Fibroblast of skin of left biceps (primary cell): ENCODE measurements at places on chromosomes 16 and 17.

DNA sequence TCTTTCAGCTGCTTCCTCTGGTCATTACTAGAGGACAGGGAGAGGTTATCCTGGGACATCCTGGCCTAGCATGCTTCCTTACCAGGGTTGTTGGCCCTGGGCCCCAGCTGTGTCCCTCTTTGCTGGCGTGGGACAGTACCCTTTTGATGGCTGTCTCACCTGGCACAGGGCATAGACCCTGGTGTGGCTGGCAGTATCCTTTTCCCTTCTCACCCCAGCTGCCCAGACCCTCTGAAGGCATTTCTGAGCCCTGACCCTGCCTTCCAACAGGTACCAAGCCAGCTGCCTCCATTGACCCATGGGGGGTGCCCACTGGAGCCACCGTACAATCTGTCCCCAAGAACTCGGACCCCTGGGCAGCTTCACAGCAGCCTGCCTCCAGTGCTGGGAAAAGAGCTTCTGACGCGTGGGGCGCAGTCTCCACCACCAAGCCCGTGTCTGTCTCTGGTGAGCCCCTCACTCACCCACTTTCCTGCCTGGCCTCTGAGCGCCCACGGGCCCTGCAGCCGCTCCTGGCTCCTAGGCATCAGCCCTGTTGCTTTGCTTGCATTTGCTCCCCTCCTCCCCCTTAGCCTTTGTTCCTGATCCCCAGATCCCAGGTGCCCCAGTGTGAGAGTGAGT lies 34.0 kb downstream of the B9D1 start:
- DNase-seq = no peak

DNA sequence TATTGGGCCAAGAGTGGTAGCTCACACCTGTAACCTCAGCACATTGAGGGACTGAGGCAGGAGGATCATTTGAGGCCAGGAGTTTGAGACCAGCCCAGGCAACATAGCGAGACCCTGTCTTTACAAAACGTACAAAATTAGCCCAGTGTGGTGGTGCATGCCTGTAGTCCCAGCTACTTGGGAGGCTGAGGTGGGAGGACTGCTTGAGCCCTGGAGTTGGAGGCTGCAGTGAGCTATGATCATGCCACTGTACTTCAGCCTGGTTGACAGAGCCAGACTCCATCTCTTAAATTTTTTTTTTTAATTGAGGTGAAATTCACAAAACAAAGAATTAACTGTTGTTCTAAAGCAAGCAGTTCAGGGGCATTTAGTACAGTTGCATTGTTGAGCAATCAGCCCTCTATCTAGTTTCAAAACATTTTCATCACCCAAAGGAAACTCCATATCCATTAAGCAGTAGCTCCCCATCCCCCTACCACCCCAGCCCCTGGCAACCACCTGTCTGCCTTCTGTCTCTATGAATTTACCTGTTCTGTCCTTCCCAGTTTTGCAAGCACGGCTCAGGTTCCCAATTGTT lies 15.6 kb downstream of the SNX29 start:
- DNase-seq = no peak

GRCh38 chr17:69046121-69046807 lies 14.5 kb downstream of the ABCA9 start:
- no peak for DNase-seq

GRCh38 chr17:50177983-50178834 lies 12.4 kb downstream of the SGCA start:
- DNase-seq = no peak

GRCh38 chr16:48173889-48174288 lies 18.1 kb upstream of the ABCC12 start:
- DNase-seq = no peak

GRCh38 chr17:81393684-81394376 lies 1.4 kb upstream of the BAHCC1 start:
- DNase-seq = peak; percentile 100

DNA sequence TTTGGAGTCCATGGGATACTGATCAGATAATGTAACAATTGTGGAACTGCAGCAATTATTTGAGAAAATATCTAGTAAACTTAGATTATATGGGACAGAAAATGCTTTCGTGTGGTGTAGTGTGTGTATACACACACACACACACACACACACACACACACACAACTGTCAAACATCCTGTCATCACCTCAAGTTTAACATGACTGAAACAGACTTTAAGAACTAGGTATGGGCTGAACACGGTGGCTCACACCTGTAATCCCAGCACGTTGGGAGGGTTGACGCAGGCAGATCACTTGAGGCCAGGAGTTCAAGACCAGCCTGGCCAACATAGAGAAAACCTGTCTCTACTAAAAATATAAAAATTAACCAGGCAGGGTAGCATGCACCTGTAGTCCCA lies 544 bp upstream of the EVI2A start:
- DNase-seq = no peak

DNA sequence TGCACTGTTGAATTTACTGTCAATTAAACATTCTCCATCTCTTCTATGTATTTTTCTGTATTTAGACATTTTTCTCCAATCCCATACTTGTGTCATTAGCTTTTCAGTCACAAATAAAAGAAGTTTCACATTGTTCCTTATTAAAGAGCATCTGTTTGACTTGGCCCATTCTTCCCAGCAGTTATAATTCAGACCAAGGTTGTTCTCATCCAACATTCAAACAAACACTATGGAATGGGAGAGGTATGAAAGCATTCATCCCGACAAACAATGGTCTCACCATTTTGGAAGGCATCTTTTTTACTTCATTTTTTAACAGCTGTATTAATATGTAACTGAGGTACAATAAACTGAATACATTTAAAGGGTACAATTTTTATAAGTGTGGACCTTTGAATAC lies 208.8 kb upstream of the MAF start:
- DNase-seq = no peak

- DNase-seq = no peak
Observed at GRCh38 chr17:64331366-64331765, 59.3 kb downstream of the PECAM1 start.

GRCh38 chr16:3988824-3989223 lies 108.3 kb upstream of the CREBBP start:
- no peak for DNase-seq

DNA sequence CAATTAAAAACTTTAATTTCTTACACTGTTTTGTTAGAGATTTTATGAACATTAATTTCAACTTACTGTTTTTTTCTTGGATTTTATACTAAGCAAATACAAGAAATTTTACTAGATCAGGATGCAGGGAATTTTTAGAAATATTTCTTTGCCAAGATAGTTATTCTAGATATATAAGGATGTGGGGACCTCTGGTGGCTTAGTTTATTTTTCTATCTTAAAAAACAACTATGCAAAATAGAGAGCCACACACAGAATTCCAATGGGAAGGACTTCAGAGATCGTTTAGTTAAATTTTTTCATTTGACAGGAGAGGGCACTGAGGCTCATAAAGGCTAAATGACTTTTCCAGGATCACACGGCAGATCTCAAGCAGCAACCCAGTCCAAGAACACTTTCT lies 23.0 kb upstream of the CAPNS2 start:
- DNase-seq = no peak

DNA sequence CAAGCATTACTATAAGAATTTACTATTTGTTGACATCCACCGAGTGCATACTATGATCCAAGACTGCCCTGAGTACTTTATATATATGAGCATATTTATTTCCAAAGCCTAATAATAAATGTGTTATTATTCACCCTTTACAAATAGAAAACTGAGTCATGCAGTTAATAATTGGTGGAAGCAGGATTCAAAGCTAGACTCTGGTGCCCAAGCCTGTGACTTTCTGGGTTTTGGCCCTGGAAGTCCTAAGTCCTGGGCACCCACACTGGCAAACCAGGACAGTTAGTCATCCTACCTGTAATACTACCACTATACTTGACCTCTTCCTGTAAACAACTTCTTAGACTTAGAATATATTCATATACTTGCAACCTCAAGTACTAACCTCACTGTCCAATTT lies 257.4 kb upstream of the IRX5 start:
- no peak for DNase-seq

DNA sequence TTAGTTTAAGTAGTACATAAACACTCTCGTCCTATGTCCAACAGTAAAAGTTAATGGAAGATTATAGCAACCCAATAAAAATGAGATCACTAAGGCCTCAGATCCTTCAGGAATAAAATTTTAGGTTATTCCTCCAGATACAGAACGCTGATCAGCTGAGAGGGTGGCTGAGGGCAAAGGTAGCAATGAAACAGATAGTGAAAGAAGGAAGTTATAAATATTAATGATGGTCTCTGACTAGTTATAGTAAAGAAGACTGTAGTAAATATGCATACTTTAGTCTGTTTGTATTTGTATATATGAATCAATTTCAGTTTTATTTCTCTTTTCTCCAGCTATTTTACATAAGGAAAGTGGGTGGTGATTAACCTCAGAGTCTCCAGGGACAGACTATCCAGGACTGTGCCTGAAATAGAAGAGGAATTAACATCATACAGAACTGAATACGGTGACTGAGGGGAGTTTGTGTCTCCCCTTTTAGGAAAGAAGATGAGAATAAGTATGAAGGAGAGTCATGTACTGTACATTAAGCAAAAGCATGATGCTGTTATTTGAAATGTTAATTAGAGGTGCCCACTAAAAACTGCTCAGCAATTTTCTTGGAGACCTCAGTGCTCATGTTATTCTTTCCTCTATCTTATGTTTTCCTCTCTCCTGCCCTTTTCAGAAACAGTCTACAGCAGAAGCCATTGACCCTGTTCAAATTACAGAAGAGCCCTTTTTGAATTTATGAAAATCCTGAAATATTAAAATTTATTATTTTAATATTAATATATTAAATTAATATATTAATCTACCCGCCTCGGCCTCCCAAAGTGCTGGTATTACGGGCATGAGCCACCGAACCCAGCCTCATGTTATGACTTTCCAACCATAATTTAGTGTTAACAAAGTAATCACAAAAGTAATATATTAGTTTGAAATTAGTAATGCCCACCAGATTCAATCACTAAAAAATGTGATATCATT lies 36.5 kb upstream of the DHRS7B start:
- DNase-seq = no peak

GRCh38 chr17:45748731-45749310 lies 35.3 kb upstream of the CRHR1 start:
- no peak for DNase-seq
